Activated CD4-positive, alpha-beta T cell treated with anti-CD3 and anti-CD28 coated beads for 48 hours (primary cell): ENCODE measurements at places on chromosomes 6 and 20.

GRCh38 chr20:48620154-48620506 is 207.7 kb downstream of the PREX1 start:
- no peak for DNase-seq

- no peak for DNase-seq
Observed at GRCh38 chr6:46983007-46983411, 59.1 kb downstream of the ADGRF1 start.

DNA sequence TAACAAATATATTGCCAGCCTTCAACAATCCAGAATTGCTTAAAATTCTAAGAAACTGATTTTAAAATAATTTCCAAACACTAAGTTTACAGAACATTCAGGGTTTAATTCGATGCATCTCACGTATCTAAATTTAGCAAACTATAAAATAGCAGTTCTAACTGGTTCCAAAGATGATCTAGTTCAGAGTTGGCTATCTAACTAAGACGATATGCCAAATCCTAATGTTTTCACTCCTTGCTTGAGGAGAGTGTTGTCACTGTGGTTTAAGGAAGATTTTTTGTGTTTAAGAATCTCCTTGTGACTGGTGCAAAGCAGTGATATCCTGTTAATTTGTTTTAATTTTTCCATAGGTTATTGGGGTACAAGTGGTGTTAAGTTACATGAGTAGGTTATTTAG is 311.5 kb upstream of the ID4 start:
- no peak for DNase-seq

DNA sequence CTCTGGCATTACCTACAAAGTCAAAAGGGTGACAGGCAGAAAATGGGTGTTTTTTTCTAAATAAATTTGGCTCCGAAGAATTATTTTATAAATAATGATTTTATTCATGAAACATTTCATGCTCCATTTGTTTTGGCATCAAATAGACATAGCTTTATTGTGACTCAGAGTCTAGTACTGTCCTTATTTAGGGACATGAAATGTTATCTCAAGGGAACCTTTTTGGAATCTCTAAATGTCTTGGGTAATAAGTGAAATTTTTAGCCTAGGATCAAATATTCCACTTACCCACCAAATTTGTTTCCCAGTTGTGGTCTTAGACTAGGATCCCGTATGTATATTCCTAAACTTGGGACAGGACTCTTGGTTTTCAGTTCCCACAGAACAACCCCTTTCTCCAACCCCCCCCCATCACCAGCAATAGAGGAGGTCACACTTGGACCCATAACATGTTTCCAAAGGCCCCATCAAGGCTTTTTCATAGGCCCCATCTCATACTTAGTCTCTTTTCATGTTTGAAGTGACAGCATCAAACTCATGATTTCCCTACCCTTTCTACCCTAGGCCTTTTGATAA is 81.8 kb downstream of the JAG1 start:
- DNase-seq = no peak
